ENCODE measurements at places on chromosomes 1 and 21.

DNA sequence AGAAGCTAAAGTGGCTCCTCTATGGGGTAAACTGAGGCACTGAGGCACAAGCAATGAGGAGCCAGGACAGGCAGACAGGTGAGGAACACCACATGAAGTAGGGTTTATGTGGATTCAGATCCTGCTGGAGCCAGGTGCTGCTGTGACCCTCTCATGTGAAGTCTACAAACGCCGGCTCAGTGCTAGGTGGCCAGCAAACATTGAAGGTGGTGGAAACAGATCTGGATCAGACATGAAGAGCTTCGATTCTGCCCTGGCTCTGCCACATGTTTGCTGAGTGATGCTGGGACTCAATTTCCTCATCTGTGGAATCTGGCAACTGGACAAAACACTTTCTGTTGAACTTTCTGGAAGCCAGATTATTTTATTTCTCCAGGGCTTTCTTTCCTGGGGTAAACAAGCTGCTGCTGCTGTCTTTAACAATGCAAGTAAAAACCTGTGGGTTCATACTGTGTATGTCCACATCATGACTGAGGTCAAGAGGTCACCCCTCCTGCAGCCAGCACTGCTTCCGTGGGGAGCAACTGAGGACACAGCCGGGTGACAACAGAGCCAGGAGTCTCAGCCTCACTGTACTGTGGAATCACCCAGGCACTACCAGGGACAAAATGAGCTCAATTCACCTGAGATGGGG lies 33.3 kb downstream of the HMGB4 start:
- no peak for DNase-seq

DNA sequence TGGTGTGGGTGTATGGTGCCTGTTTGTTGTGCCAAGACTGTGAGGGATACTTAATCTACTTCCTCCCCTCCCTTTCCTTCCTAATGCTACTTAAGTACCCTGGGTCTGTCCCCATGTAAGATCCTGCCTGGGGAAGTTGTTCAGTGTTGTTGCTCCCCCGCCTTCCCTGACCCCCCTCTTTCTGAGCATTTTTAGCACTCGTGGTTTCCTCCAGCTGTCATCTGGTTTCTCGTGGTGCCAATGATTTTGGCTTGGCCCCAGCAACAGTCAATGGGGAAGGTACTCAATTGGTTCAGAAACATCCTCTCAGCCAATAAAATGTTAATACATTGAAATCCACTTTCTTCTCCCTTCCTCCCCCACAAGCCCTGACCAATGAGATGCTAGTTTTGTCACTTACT lies 8.0 kb upstream of the B4GALT3 start:
- DNase-seq: no peak

DNA sequence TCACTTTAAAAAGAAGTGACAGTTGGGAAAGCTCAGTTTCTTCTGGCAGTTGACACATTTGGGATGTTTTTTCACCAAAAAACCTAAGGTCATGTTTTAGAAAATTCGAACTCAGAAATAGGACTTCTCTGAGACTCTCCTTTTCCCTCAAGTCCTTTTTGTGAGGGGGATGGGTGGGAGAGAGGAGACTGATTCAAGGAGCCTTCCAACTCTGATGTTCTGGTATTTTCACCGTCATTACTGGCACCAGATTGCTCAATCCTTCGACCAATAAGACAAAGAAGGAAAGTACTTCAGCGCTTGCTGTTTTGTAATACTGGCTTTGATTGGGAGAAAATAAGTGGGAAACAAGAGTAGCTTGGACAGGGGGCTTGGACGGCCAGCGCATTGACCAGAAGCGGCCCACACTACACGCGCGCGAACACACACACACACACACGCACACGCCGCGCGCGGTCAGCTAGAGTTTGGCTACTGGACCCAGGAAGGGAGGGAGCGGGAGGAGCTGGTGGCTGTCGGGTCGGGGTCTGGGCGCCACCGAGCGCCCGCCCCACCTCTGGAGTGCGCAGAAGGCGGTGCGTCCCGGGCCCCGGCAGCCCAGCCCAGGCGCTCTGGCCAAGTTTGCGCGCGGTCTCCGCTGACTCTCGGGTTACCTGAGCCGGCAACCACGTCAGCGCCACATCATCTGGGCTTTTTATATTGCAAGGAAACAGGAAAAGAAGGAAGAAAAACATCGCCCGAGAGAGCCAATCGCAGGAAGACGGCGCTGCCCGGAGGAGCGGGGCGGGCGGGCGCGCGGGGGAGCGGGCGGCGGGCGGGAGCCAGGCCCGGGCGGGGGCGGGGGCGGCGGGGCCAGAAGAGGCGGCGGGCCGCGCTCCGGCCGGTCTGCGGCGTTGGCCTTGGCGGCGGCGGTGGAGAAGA lies at the start of gene KCNK1:
TSS of gene KCNK1 (plus strand) at position 855 of the 921 bp plus-strand sequence. CDS start at position 921, 66 bp downstream.
- DNase-seq: peak; percentile 70

GRCh38 chr21:46060596-46061061 lies 37.3 kb upstream of the COL6A2 start:
- DNase-seq: peak; percentile 96

GRCh38 chr1:226406401-226406881 lies 1.5 kb downstream of the PARP1 start:
- DNase-seq: no peak

- DNase-seq: no peak
Observed at GRCh38 chr1:117818456-117818855, 111.0 kb downstream of the GDAP2 start.

GRCh38 chr1:146012703-146013558 lies 8.6 kb downstream of the HJV start:
- no peak for DNase-seq

DNA sequence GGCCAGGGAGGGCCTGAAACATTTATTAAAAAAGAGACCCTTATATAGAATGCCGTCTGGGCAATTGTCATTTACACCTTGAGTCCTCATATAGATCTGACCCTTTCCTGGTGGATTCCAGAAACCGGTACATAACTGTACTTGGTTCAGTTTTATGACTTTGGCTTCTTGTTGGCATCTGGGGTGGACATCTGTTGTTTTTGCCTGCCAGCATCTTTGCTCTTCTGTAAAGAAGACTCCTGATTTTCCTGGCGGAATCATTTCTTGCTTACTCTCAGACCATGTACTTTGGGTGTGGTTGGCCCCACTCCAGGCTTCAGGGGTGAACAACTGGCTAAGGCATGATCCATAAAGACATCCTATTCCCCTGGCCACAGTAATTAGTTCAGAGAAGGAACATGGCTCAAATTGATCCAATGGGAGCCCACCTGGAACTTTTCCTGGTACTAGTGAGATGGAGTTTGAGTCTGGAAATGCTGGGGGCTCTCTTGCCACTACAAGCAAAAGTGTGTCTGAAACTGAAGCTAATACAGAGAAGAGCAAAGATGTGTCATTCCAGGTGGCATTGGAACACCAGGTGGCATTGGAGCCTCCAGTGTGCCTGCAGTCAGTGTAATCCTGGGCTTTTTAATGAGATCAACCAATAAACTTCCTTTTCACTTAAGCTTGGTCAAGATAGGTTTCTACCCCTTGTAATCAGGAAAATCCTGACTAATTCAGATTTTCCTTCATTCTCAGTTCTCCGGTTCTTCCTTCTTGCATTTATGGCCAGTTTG lies 332.5 kb upstream of the CAMK1G start:
- DNase-seq: no peak

- no peak for DNase-seq
Observed at GRCh38 chr1:235229868-235230267, 68.8 kb upstream of the RBM34 start.

DNA sequence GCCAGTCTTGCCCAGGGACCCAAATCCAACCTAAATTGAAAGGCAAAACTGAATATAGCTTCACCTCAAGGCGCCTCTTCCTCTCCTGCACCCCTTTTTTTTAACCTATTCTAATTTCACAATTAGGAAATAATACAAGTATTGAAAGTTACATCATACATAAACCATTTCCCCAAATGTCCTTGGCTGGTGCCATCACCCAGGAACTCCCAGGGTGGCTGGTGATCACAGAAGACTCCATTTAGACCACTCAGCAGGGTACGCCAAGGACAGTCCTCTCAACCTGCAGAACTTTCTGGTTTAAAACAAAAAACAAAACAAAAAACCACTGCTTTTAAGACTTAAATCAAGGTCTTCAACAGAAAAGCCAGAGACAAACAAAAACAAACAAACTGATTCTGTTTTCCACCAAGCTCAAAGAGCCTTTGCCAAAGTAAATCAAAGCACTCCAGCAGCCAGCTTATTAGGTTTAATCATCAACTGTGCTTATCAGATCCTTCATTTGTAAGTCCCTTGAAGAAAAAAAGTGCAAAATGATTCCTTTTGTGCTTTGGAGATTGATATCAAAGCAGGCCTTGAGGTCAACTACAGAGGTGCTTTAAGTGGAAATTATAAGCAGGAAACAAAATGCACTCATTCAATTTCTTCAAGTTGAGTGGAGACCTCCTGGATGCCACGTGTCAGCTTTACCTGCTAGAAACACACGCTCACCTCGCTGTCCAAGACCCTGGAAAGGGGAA lies 113.0 kb downstream of the ETS2 start:
- DNase-seq: no peak

- no peak for DNase-seq
Observed at GRCh38 chr1:21325231-21325718, 35.0 kb upstream of the ECE1 start.

GRCh38 chr1:167328816-167329483 lies 108.3 kb downstream of the POU2F1 start:
- no peak for DNase-seq

DNA sequence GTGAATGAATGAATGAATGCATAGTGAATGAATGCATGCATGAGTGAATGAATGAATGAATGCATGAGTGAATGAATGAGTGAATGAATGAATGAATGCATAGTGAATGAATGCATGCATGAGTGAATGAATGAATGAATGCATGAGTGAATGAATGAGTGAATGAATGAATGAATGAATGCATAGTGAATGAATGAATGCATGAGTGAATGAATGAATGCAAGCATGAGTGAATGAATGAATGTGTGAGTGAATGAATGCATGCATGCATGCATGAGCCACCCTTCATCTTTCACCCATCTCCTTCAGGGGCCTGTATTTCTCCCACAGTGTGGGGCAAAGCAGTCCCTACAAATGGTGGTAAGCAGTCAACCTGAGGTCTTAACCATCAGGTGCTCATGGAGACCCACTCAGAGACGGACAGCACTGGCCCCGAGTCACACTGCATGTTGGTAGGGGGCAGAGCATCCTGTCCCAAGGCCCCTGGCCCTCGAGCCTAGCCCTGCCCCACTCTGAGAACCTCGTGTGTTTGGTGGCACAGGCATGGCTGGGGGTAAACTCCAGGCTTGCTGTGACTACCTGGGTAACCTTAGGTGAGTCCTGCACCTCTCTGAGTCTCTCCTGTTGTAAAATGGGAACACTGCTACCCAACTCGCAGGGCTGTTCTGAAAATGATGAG lies 28.0 kb upstream of the PAX7 start:
- no peak for DNase-seq

DNA sequence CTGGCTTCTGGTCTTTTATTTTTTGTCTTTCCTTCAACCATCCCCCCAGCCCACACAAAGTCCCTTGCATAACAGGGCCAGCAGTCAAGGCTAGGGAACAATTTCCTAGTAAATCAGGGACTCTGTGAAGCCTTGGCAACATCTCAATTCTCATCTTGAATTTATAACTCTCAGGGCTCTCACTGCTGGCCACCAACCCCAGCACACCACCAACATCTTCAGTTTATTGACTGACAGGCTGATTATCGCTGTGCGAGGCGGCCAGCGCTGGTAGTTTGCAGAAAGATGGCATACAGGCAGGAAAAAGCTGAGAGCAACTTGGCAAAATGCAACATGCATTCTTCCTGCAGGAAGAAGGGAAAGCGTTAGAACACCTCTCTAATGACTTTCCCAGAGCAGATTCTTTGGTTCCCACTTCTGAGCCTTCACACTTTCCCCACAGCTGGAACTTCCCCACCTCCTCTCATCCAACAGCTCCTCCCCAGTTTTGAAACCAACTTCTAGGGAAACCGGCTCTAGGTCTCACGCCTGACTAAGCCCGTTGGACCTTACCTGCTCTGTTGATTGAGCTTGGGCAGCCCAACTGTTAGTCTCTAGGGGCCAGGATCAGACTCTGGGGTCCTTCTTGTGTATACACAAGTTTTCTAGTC lies 26.3 kb upstream of the CSF1 start:
- no peak for DNase-seq

DNA sequence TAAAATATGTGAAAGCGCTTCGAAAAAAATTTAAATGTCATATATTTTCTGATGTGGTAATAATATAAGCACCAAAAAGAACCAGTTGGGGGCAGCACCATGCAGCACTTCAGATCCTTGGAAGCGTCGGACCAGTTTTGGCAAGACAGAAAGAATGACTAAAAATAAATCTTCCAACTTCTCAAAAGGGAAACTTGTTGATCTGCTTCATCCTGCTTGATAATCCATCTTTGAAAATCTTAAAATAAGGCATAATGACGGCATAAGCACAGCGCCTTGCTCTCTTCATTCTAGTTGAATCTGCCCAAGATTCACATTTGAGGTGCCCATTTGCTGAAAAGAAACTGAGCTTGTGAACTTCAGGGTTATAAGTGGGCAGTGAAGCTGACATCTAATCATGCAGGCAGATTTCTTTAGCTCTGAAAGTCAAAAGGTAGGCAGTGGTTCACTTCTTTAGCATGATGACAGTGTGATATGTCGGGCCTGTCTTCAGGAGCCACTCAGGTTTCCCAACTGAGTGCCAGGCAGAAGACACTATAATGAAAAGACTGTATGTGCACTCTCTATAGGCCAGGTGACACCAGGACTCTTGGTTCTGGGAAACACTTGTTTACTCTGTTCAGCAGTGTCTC lies 19.8 kb upstream of the MUTYH start:
- DNase-seq: peak; percentile 44

DNA sequence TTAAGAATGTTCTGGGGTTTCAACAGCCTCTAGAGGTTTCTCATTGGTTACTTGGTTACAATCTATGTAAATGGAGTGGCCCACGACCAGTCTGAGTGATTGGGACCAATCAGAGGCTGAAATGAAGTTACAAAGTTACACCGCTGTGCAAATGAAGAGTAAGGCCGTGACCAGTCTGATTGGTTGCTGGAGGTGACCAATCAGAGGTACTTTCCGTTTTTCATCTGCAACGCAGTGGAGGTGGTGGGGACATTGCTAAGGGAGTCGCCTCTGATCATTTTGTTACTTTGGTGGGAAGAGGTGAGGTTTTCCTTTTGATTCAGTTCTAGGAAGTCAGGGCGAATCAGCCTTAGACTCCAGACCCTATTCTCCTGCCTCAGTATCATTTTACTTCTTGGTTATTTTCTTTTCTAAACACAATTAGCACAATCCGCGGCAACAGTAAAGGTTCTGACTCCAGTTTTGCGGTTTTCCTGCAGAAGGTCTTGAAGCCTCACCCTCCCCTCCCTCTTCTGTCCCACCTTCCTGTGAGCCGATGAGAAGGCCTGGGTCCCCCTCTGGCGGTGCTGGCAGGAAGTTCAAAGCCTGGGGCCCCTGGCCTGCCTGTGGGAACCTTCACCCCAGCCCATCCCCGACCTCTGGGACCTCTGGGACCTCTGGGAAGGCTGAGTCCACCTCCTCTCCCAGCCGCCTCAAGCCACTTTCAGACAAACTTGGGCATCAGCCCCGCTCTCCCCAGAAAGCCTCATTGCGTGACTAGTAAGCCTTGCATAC lies 38.7 kb upstream of the TTC34 start:
- no peak for DNase-seq

GRCh38 chr1:209769171-209769904 lies 13.5 kb downstream of the TRAF3IP3 start:
- DNase-seq: peak; percentile 16

Data from AG09319 (cell line).